ENCODE measurements at places on chromosomes 4 and X.

DNA sequence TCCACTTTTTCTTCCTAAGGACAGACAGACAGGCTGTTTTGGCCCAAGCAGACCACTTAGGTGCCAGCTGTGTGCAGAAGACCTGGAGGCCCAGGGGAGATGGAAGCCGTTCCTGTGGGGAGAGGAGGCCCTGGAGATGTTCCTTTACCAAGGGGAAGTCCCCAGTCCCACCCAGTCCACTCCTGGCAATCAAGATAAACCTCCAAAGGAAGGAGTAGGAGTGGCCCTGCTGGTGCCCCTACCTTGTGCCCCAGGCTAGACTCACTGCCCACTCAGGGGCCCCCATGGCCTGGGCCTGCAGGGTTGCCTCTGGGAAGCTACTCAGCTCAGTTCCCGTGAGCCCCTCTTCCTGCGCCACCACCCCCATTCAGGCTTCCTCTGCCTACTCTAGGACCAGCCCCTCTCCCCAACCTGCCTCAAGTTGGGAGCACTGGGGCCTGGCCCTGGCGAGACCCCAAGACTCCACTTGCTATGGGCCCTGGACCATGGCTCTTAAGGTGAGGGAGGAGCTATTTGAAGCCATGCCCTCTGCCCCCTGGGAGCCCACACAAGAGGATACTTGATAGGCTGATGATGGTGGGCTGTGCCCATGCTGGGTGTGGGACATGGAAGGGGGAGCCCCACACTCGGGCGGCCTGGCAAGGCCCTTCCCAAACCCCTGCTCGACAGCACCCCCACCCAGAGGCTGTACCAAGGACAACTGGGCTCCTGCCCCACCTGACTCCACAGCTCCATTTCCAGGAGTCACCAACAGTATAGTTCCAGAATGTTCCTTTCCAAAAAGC, 24.8 kb upstream of the RNF4 start:
- no peak for DNase-seq

- no peak for DNase-seq
Measured at GRCh38 chrX:150036181-150036580, 97.9 kb upstream of the EOLA2 start.

- no peak for DNase-seq
Measured at GRCh38 chr4:142282870-142283431, 563.1 kb downstream of the INPP4B start.

- no peak for DNase-seq
Measured at GRCh38 chr4:160947653-160948052, 1216.1 kb downstream of the FSTL5 start.

- no peak for DNase-seq
Measured at GRCh38 chr4:174340714-174341113, 57.0 kb downstream of the CEP44 start.

DNA sequence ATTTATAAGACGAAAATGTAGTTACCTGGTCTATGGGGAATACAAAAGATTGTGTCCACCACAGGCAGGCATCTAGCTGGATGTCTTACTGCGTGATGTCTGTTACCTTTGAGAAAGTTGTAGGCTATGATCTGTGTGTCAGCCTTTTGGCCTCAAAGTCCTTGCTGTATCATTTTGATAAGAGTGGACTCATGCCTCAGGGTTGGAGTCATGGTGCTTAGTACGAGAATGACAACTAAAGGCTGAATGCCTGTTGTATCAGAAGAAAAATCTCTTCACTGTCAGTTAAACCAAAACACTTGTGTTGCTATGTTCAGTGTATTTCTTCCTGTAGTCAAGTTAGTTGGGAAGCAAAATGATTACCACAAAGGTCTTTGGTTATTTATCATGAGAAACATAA, 226.2 kb downstream of the ARHGAP10 start:
- DNase-seq, result no peak

- DNase-seq, result no peak
Measured at GRCh38 chr4:13413729-13414437, 70.3 kb downstream of the RAB28 start.

GRCh38 chr4:87697272-87697671, 47.2 kb downstream of the DMP1 start:
- no peak for DNase-seq

Measured in activated CD4-positive, alpha-beta T cell treated with anti-CD3 and anti-CD28 coated beads for 48 hours (primary cell).